ENCODE measurements at places on chromosomes 12 and 14.

DNA sequence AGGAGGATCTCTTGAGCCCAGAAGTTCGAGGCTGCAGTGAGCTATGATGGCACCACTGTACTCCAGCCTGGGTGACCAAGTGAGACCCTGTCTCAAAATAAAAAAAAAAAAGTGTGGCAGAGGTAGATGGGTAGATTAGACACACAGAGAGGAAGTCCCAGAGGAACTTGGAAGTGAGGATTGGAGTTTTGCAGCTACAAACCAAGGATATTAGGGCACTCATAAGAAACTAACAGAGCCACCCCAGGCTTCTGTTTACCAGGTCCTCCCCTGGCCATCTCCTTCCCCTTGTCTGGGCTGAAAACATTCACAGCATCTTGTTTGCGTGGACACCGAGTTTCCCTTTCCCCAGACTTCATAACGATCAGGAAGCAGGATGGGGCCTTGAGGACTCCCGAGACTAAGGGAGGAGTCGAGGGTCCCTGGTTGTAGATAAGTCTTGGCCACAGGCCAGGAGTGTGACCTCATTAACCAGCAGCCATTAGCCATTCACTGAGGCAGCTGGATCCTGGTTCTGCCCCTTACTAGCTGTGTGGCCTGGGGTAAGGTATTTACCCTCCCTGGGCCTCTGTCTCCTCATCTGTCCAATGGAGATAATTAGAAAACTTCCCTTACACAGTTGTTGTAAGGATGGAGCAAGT, 2.1 kb downstream of the MAP1LC3B2 start:
- DNase-seq, result no peak

GRCh38 chr12:130405332-130405731, 67.6 kb downstream of the PIWIL1 start:
- no peak for DNase-seq

DNA sequence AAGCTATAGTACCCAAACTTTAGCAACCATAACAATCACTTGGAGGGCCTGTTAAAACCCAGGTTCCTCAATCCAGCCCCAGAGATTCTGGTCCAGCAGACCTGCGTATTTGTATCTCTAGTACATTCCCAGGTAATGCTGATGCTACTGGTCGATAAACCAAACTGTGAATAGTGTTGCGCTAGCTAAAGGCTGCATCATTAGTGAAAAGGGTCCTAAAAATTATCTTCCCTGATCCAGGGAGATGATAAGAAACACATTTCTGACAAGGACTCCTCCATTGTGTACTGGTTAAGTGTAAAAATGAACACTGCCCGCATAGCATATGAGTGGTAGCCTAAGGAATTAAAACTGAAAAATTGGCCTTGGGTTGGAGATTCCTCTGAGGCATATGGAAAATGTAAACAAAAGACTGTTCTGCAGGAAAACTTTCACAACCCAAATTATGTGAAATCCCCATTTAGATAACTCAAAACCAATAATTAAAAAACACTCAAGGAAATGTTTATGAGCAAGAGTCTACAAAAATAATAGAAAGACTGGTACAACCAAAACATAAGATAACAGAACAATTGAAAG, 322.7 kb downstream of the CEP128 start:
- no peak for DNase-seq

DNA sequence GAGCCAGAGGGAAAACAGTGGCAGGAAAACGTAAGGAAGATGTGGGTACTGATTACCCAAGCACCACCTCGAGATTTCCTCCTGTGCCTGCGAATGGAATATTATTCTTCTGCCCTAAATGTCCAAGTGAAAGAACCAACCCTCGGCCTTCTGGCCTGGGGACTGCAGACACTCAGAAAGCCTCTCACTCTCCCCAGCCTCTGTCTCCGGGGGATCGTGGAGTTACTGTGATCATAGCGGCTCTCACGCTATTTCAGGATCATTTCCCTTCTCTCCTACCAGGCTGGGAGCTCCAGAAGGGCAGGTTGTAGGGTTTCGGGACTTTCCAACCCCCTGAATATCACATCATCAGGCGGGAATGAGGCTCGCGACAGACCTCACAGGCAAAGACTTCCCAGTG, 68.9 kb downstream of the KDM2B start:
- no peak for DNase-seq
